ENCODE measurements at places on chromosomes 6 and 20.

DNA sequence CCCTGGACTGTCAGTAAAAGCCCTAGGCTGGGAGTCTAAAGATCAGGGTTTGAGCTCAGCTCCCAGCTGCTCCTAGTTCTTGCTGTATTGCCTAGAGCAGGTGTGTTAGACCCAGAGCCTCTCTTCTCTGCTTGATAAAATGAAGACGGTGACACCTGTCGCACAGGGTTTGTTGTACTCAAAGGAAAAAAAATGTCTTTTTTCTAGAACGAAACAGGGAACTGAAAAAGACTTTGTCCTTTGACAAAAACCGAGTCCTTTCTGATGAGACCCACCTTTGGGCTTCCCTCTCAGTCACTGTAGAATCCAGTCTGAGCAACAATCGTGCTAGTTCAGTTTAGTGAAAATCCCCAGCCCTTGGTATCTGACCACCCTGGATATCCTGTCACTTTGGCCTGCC, 102.1 kb upstream of the LAMP5 start:
- DNase-seq, result no peak

- no peak for DNase-seq
Observed at GRCh38 chr6:3270258-3270657, 11.5 kb downstream of the PSMG4 start.

DNA sequence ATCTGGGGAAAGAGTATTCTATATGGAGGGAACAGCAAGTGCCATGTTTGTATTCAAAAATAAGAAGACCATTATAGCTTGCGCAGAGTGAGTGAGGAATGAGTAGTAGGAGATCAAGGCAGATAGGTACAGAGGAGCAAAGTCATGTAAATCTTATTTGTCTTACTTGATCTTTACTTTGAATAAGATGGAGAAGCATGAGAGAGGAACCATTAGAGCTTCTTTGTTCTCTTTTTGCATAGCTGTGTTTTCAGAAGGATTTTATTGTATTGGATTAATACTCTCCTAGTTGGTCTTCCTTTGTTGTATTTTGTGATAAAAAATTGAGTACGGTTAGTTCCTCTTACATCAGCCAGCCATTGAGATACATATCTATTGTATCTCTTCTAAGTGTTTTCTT, 88.4 kb downstream of the SCAF8 start:
- DNase-seq, result no peak

DNA sequence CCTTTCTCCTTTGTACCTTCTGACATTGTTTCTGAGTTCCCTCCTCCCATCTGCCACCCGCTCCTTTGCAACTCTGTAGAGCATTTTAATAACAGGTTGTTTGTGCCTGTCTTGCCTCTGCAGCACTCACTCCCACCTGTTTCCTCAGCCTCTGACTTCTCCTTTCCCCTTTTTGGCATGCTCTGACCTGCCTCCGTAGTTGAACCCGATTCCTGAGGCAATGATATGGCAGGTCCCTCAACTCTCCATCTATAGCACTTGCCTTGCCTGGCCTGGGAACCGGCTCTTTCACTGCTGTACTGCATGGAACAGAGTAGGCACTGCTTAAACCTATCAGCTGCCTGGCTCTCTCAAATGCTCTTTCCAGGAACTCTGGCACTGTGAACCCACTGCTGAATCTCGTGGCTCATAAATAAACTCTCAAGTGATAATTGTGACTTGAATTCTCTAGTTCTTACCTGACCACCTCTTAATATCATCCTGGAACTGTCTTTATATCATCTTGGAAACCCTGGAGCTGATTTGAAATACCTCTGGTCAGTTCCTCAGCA, 50.3 kb downstream of the UTRN start:
- no peak for DNase-seq
